NB4 (cell line): ENCODE measurements at places on chromosomes 6 and 20.

DNA sequence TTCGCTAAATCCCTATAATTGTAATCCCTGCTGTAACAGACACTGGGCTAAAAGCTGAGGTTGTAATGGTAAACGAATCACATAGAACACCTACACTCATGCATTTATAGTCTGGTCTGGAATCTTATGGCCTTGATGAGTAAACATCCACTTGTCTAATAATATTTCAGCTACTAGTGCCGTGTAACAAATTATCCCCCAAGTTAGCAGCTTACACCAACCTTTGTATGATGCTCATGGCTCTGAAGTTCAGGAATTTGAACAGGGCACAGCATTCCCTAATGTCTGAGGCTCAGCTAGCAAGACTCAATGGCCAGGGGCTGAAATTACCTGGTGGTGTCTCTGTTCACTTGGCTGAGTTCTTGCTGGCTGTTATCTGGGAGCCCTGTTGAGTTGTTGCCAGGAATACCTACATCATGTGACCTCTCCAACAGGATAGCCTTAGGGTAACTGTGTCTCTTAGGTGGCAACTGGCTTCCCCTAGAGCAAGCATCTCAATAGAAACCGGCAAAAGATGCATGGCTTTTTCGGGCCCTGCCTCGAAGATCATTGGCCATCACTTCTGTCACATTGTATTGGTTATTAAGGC, 100.9 kb upstream of the TMEM170B start:
- no peak for DNase-seq

- no peak for DNase-seq
These were observed 172.8 kb downstream of the LINC00237 start for GRCh38 chr20:20933142-20933958.

DNA sequence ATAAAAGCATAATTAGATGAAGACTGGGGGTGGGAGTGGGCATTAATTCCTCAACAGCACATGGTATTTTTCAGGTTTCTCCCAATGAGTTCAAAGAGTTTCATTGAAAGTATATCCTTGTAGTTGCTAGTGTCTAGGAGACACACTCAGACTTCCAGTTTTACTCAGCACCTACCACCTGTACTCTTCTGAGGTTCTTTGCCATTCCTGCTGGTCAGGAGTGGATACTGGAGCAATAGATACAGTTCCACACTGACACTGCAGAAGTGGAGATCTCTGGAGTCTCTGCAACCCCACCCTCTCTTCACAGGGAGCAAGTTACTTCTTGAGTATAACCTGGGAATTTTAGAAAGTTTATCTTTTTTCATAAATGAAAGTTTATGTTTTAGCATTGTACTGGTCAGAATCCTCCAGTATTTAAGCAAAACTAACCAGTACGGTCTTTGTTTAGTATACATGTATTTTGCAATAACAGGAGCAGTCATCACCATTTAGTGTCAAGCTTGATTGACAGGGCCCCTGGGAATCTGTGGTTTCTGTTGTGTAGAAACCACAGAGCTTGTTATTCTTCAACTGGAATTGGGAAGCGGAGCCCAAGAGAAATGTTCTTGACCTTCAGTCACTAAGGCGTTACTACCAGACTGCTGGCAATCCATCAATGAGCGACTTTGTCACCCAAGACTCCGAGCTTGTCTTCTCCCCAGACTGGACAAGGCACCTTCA, 148.1 kb downstream of the ZDHHC14 start:
- DNase-seq = peak; percentile 99

GRCh38 chr6:12890171-12890790, 173.7 kb downstream of the PHACTR1 start:
- peak; percentile 35 for DNase-seq

DNA sequence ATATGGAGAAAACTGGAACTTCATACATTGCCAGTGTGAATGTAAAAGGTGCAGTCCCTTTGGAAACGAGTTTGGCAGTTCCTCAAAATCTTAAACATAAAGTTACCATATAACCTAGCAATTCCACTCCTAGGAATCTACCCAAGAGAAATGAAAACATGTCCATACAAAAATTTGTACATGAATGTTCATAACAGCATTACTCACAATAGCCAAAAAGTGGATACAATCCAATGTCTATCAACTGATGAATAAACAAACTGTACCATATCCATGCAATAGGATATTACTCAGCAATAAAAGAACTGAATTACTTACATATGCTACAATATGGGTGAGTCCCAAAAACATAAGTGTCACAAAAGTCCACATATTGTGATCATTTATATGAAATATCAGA, 48.7 kb upstream of the ERVFRD-1 start:
- no peak for DNase-seq

GRCh38 chr6:12735786-12736185, 19.2 kb downstream of the PHACTR1 start:
- DNase-seq = no peak

DNA sequence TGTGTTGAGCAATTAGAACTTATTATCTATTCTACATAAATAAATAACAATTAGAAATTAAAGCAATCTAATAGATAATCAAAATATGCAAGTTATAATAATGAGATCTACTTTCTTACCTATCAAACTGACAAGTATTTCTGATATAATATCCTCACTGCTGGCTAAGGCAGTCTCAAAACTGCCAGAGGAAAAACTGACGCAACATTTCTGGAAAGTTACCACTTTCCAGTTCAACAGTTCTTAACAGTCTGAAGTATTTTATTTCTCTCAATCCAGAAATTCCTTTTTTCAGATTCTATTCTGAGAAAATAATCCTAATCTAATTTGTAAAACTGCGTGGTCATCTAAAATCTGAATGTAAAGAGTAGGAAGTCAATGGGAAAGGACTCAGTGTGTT, 121.0 kb downstream of the TRDN start:
- DNase-seq = no peak

DNA sequence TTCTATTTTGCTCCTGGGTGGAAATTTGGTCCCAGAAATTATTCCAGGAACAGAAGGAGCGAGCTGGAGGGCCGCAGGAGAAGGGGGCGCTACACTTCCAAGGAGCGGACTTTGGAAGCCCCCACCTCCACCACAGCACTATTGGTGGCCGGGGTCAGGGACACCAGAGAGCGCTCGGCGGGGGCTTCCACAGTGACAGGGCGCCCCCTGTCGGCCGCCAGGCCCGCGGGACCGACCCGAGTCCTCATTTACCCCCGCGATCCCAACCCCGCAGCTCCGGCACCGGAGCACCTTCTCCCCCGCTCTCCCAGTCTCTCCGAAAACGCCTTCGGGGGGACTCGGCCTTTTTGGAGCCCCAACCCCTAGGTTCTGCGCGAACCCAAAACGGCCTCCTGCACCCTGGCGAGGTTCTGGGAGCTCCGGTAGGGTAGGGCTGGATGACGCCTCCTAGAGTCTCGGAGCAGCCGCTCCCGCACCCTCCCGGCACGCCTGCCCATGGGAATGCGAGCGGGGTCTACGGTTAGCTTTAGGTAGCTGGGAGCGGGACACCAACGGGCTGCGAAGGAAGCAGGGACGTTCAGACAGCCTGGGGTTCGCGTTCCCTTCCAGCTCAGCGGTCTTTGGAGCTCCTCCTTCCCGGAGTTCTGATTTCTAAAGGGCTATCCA, 2.4 kb upstream of the FOXA2 start:
- DNase-seq = peak; percentile 33

DNA sequence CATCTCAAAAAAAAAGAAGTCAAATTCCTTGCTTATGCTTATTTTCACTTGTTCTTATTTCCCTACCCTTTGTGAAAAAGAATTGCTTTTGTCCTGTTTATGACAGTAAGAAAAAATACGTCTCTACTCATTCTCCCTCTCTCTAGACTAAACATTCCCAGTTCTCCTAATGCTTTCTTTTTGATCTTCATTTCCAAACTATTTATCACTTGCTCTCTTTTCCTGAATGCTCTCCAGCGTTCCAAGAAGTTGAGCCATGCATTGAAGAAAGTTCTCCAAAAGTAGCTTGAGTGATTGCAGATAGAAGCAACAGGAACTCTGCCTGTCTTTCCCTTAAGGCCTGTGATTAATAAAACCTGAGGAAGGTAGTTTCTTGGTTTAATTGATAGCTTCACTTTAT, 53.1 kb upstream of the TMEM170B start:
- no peak for DNase-seq

GRCh38 chr6:130034378-130035146, 16.2 kb downstream of the L3MBTL3 start:
- no peak for DNase-seq

GRCh38 chr6:90298459-90299053, 1.9 kb upstream of the BACH2 start:
- DNase-seq = no peak

- DNase-seq = no peak
These were observed 45.1 kb downstream of the PTPRA start for GRCh38 chr20:2918096-2919049.

- no peak for DNase-seq
These were observed 183.0 kb upstream of the TAB2 start for GRCh38 chr6:149134511-149134933.

DNA sequence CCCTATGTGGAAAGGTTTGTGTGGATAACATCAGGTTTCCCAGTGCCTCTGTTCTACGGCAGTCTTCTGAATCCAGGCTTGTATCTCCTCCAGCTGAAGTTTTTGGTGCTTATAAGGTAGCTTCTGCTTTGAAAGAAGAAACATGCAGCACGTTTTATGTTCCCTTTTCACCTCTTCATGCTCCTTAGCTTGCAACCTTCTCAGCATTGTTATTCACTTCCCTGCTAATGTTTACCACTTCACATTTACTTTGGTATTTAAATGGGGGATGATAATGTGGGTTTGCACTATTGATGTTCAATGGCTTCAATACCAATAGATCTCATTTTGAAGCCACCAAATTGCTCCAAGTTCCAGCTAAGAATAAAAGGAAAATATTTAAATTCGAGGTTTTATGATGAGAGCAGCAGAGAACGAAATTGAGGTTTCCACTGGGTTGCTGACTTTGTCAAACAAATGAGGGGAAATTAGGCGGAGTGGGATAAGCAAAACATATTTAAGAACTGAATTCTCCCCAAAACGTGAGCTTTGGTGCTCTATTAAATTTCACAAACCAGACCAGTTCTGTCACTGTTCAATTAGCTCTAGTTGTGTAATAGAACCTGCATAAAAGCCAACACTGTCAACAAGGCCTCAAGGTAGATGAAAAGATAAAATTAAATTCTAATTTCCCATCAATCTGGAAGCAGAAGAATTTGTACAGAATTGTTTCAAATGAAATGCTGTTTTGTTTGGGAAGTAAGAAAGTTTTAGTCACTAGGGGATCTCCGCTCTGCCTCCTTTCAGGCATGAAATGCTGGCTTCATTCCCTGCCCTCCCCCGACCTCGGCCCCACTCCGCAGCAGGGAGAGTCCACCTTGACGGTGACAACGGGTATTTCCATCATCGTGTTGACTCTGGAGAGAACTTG, 1.4 kb downstream of the IL22RA2 start:
- DNase-seq = no peak

DNA sequence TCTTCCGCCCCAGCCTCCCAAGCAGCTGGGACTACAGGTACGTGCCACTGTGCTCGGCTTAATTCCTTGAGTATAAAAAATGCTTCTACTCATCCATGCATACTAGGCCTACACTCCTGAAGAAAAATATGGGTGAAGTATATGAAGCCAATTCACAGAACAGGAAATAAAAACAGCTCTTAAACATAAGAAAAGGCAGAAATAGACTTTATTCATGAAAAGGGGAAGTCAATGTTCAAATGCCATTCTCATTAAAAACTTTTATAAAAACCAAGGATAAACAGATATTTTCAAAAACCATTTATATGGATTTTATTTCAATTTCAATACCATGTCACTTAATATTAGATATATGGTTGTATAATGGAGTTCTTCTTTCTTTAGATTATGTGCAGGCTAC, 18.3 kb downstream of the SERPINB9 start:
- DNase-seq = no peak

GRCh38 chr6:79895382-79896074, 51.8 kb downstream of the ELOVL4 start:
- DNase-seq = no peak

DNA sequence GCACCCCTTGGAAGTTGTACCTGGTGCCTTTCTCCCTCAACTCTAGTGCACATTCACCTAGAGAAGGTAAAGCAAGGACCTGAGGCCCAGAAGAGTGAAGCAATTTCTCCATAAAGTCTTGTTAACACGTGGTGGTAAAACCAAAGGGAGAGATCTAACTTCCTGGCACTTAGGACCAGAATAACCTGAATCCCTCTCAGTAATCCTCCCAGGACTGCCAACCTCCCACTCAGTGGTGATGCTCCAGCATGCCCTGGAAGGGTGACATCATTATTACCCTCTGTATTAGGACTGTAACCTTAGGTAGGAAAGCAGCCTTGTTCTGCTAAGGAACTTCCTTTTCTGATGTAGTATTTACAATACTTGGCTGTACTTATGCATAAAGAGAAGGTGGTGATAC, 330.6 kb upstream of the MARCKS start:
- DNase-seq = no peak
